ENCODE measurements at places on chromosomes 11 and 22. TPM values are rescaled to one million over a fixed set of nuclear protein-coding genes. Genes with fewer than 3 reads are reported as not detected.

Gene PITPNB
- 14.2 TPM for total RNA-seq

Gene SLC5A12
- total RNA-seq, result not detected

Gene BRMS1
- 88.2 TPM for total RNA-seq

- peak; percentile 46 for DNase-seq
Measured at GRCh38 chr11:288478-289397, at the start of gene PGGHG. Gene PGGHG, plus strand, starts transcription at chr11:289126. Its CDS starts 691 bp downstream, at chr11:289817.

Gene SMC1B
- not detected for total RNA-seq

- no peak for DNase-seq
Measured at GRCh38 chr22:31488346-31488883, 1.2 kb downstream of the EIF4ENIF1 start.

Gene LIPT2
- 8.7 TPM for total RNA-seq

GRCh38 chr11:2156416-2157182 is 4.4 kb downstream of the INS start:
- peak; percentile 69 for DNase-seq

Gene OR51F2
- not detected for total RNA-seq

GRCh38 chr11:19380375-19380774 is 139.6 kb upstream of the E2F8 start:
- peak; percentile 82 for DNase-seq
